ENCODE measurements at places on chromosomes 16 and 17.

DNA sequence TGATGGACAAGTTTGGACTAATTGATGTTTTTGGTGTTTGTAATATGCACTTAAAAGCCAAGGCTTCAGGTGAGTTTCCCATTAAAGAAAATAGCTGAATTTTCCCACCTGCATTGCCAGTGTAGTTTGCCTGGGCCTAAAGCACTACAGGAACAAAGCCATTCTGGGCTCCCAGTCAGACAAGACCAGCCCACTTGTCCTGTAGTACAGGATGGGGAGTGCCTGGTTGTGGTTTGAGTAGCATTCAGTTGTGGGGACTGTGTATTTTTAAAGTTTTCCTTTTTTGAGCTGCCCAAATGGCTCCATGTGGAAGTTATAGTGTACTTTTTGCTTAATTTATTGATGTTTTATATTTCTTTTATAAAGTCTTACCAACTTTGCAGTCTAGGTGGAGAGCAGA lies 91.7 kb downstream of the TANGO6 start:
- DNase-seq: no peak

GRCh38 chr17:48053758-48054237 lies 5.6 kb downstream of the NFE2L1 start:
- DNase-seq: no peak

DNA sequence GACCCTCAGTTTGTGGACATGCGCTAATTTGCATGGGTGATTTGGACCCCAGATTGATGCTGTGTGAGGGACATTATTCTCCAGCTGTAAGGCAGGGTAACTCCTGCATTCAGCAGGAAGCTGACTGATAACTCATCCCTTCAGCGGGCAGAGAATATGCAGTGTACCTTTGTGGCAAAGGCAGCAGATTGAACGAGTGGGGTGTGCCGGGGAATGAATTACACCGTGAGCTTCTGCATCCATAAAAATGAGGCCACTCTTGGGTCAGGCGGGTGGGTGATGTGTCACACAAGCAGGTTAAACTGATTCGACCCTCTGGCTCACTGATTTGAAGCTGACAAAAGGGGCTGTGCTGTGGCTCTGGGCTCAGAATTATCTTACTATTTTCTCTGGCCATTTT lies 128.9 kb upstream of the PMFBP1 start:
- no peak for DNase-seq

- no peak for DNase-seq
Measured at GRCh38 chr17:14752011-14752410, 451.1 kb downstream of the HS3ST3B1 start.

DNA sequence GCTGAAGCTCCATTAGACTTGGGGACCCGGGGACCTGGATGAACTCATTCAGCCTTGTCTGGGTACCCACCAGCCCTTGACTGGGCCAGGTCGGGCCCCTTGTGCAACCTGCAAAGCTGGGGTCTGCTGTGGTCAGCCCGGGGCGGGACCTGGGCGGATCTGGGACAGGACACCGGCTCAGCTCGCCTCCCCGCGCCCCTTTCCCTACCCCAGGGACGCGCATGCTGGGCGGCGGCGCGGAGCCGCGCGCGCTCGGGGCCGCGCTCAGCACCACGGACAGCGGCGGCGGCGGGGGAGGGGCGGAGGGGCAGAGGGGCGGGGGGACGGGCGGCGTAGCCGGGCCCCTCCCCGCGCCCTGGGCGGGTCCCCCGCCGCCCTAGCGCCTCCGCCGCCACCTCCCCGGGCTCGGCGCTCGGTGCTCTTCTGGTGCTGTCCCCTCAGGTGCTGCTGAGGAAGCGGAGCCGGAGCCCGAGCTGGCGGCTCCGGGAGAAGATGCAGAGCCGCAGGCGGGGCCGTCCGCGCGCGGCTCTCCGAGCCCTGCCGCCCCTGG lies 7.4 kb downstream of the ACD start:
- peak; percentile 46 for DNase-seq

DNA sequence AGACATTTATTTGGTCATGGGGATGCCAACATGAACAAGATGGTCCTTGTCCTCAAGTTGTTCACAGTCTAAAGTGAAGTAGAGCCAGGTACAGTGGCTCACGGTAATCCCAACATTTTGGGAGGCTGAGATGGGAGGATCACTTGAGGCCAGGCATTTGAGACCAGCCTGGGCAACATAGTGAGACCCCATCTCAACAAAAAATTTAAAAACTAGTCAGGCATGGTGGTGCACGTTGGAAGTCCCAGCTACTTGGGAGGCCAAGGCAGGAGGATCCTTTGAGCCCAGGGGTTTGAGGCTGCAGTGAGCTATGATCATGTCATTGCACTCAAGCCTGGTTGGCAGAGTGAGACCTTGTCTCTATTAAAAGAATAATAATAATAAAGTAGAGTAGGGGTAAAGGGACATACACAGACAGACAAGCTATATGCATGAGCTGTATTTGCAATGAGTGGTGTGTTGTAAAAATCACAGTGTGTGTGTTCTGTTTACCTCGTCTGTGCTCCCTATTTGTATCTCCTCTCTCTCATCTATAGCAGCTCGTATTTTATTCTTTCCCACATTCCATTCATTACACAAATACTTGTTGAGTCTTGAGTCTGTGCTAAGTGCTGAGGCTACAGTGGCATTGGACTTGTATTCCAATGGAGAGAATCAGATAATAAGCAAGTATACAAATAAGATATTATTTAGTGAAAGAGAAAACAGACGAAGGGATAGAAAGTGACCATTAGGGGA lies 73.9 kb upstream of the DHX40 start:
- DNase-seq: no peak

- no peak for DNase-seq
Measured at GRCh38 chr17:63431939-63432804, 13.9 kb downstream of the CYB561 start.

GRCh38 chr16:31507617-31507928 lies 618 bp downstream of the RUSF1 start:
- no peak for DNase-seq

GRCh38 chr16:58212824-58213655 lies 15.1 kb upstream of the CSNK2A2 start:
- no peak for DNase-seq

GRCh38 chr17:76197911-76198310 lies 42.4 kb downstream of the RNF157 start:
- no peak for DNase-seq

- DNase-seq: no peak
Measured at GRCh38 chr17:76791053-76791980, 53.4 kb downstream of the MFSD11 start.

- DNase-seq: no peak
Measured at GRCh38 chr16:89748921-89749320, 27.6 kb downstream of the ZNF276 start.

DNA sequence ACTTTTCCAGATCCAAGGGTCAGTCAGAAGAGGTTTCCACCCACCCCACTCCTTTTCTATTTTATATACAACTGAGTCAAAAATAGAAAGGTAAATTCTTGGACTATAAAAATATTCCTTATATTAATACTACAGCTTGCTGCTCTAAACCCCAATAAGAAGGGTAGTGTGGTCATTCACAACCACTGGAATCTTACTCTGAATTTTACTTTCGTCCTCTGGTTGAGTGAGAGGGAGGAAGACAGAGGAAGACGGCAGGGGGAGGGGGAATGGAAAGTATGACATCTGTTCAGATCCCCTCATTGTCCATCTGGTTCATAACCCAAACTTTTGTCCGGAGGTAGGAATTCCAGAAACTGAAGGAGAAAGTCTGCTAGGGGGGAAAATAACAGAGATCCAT lies 67.2 kb downstream of the MAF start:
- DNase-seq: no peak

GRCh38 chr17:19278729-19279128 lies 41.6 kb downstream of the EPN2 start:
- no peak for DNase-seq

GRCh38 chr16:11320170-11320569 lies 25.1 kb upstream of the RMI2 start:
- DNase-seq: no peak

DNA sequence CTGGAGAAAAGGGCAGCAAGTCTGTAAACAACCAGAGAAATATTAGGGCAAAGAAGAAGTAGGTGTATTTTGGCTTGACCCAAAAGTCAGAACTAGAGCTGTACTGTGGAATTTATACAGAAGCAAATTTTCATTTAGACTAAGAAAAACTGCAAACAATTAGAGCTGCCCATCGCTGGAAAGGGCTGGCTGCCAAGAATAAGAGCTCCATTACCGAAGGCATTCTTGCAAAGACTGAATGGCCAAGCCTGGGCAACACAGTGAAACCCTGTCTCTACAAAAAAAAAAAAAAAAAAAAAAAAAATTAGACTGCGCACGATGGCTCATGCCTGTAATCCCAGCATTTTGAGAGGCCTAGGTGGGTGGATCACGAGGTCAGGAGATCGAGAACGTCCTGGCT lies 53.9 kb upstream of the TMC5 start:
- no peak for DNase-seq

DNA sequence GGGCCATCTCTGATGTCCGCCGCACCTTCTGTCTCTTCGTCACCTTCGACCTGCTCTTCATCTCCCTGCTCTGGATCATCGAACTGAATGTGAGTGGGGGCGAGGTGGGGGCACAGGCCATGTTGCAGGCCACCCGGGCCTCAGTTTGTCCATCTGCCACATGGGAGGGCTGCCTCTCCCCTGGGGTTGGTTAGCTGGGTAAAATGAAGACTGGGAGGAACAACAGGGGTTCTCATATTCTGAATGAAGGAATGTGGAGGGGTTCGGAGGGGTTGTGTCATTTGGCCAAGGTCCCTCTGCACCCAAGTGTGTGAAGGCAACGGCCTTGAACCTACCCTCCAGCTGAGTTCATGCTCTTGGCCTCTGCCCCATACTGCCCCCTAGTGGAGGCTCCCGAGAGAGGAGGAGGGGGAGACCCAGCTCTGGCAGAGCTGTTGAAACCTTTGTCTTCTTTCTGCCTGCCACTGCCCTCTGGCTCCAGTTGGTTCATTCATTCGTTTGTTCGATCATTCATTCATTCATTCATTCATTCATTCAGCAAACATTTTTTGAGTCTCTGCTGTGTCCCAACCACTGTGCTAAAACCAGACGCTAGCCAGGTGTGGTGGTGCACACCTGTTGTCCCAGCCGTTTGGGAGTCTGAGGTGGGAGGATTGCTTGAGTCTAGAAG lies 11.4 kb upstream of the TCAP start:
- DNase-seq: peak; percentile 46

DNA sequence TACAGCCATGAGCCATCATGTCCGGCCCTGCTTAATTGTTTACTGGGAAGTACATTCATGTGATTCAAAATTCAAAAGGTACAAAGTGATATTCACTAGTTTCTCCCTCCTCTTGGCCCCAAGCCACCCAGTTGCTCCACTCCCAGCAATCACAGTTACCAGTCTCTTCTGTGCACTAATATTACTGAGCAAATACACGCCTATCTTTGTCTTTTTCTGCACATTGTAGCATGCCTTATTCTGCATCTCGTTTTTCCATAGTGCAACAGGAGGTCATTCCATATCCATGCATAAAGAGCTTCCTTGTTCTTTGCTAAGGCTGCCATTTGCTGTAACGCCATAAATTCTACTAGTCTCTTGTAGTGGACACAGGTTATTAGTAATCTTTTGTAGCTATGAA lies 2.2 kb upstream of the ALOX15 start:
- DNase-seq: no peak

All from NCI-H460 (cell line).